Myocyte (in vitro differentiated cells): ENCODE measurements at places on chromosomes 5 and 9.

DNA sequence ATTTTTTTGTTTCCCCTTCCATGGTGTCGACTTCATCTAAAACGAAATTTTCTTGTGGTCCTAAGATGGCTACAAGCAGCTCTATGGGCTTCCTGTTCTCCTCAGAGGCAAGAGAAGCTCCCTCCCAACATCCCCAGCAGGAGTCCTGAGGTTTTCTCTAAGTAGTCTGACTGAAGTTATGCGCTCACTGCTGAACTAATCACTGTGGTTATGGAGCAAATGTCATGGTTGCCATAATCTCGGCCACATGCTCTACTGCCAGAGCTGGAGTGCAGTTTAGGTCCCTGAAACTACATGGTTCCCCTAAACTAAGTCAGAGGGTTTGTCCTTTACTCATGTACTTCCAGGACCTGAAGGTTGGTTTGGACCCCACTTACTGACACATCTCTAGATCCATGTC lies 68.0 kb upstream of the MAMDC2 start:
- DNase-seq = peak; percentile 91

DNA sequence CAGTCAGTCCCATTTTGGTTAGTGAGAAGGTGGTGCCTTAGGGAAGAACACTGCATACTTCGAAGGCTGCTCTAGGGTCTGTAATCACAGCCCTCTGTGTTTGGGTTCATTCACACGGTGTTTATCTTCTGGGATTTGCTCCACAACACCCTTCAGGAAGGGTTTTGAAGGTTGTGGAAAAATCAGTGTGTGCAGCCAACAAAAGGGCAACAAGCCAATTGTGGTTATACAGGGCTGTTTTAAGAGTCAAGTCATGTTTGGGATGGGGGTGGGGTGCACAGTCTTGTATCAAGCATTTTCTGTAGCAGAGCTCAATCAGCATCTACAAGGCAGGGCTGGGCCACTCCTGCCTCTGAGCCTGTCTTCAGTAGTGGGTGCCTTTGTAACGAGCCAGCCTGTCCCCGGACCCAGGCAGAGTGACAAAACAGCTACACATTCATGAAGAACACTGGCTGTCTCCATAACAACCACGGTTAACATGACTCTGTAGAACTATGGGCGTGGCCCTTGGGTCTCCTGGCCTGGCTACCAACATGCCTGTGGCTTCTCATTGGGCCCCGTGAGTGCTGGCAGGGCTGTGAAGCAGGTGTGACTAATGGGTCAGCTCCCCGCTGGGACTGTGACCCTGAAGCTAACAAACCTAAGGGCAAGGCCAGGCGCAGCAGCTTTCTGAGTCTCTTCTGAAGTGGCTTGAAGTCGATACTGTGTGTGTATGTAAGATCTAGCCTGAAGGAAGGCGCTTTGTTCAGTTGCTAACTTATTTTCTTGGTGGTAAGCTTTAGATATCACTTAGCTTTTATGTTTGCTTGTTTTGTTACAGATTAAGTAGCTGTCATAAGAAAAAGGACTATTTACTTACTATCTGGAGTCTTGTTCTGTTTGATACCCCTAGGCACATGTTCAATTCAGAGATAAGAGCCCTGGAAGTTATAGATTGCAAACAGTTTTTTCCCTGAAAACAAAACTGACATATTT lies 27.9 kb upstream of the GOLM1 start:
- peak; percentile 95 for DNase-seq

- DNase-seq = peak; percentile 48
These were observed at the start of gene SEMA5A for GRCh38 chr5:9545992-9546851. Gene SEMA5A (minus strand): TSS chr5:9546075. CDS start chr5:9379946, 166,129 bp downstream.

- DNase-seq = peak; percentile 11
These were observed 6.5 kb downstream of the MCIDAS start for GRCh38 chr5:55220433-55221185.

DNA sequence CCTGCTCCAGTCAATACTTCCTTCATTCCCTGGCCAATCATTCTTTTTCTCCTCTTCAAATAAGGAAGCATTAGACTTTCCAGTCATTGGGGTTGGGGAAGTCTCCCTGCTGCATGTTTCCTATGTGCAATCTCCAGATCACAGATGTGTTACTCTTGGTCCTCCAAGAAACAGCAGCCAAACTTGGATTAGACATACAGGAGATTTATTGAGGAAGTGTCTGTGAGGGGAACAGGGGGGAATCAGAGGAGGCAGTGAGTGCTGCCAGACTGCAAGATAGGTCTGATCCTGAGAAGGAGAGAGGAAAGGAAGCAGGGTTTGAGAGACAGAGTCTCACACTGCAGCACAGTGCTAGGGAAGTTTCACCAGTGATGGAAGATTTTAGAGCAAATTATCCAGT lies 40.6 kb upstream of the SLIT3 start:
- DNase-seq = no peak

GRCh38 chr5:37771731-37772130 lies 68.1 kb downstream of the GDNF start:
- DNase-seq = peak; percentile 99

GRCh38 chr9:128886211-128886891 lies 4.4 kb downstream of the LRRC8A start:
- DNase-seq = no peak

GRCh38 chr5:108636135-108636853 lies 111.4 kb upstream of the FER start:
- no peak for DNase-seq

- no peak for DNase-seq
These were observed 113.4 kb upstream of the GRHPR start for GRCh38 chr9:37309136-37309535.

GRCh38 chr9:9387511-9388115 lies 1225.2 kb downstream of the PTPRD start:
- DNase-seq = no peak

DNA sequence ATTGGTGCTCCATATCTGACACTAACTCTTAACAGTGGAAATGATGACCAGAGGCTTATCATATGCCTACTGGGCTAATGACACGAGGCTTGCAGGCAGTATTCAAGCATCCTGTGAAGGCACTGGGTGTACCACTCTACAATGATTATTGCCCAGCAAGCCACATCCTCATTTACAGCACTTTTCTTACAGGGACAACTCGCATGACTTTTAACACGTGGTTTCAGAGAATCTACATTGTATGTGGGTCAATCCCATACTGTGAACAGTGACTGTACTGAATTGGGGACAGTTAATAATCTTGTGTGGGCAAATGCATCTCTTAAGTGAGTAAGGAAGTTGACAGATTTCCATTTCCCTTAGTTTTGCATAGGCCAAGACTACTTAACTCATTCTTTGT lies 260.0 kb downstream of the TRPM3 start:
- DNase-seq = no peak

GRCh38 chr5:7425830-7426229 lies 29.9 kb downstream of the ADCY2 start:
- DNase-seq = no peak

DNA sequence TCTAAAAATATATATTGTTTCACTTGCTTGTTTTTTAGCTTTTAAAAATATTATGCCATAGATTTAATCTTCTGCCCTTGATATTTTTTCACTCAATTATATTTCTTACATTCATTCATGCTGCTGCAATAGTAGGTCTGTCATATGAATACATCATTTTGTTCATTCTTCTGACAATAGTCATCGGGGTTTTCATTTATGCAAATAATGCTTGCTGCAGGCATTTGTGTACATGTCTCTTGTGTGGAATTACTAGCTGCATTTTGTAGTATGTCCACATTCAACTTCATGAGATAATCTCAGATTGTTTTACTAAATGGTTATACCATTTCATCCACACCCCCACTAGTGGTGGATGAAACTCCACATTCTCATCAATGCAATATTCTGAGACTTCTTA lies 5.3 kb upstream of the PLPP1 start:
- DNase-seq = no peak

- DNase-seq = peak; percentile 40
These were observed 8.2 kb upstream of the EPB41L4B start for GRCh38 chr9:109328978-109329637.

GRCh38 chr9:68970151-68970550 lies 43.8 kb downstream of the PRKACG start:
- no peak for DNase-seq

- peak; percentile 71 for DNase-seq
These were observed 35.0 kb downstream of the IPPK start for GRCh38 chr9:92634712-92635605.

DNA sequence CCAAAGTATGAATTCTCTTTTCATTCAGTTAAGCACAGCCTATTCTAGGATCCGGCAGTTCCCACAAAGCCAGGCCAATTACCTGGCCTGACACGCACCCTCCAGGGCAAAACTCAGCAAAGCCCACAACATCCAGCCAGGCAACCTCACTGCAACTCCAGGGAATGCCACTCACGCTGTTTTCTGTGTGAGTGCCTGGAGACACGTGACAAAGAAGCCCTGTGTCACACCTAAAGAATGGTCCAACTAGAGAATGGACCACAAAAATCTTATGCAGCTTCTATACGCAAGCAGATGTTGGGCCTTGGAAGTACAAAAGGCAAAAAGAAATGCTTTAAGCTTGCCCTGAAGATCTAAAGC lies 20.2 kb downstream of the RETREG1 start:
- peak; percentile 38 for DNase-seq

- DNase-seq = no peak
These were observed 1043.0 kb upstream of the DMAC1 start for GRCh38 chr9:8842402-8843193.

DNA sequence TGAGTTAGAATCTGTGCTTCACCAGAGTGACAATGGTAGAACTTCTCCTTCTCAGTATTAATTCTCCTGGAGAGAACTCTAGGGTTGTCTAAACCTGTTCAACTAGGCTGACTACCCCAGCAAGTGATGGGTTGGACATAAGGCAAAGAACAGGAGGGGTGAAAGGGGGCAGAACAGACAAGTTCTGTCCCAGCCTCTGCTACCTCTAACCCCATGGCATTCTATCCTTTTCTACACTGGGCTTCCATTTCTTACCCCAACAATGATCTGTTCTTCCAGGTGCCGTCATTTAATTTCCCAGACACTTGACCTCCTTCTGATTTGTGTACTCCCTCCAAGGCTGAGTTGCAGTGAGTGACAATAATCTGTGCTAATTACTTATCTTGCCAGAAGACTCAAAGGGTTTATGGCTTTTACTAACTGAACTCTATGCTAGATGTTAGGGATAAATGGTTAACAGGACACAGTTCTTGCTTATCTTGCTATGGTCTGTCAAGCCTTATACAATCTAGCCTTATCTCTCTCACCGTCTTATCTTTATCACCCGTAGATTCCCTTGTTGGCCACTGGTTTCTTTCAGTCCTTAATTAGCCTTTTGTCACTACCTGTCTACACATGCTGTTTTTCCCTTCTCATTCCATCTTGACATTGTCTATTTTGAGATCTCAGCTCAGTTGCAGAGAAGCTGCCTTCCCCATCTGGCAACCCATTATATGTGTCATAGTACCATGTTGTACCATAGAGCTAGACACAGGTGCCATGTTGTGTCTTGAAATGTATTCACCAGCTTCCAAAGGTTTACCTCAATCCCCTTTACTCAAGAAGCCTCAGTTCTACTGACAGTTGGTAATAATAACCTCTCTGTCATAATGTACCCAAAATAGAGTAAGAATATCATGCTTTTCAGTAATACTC lies 10.0 kb upstream of the MATR3 start:
- DNase-seq = no peak

DNA sequence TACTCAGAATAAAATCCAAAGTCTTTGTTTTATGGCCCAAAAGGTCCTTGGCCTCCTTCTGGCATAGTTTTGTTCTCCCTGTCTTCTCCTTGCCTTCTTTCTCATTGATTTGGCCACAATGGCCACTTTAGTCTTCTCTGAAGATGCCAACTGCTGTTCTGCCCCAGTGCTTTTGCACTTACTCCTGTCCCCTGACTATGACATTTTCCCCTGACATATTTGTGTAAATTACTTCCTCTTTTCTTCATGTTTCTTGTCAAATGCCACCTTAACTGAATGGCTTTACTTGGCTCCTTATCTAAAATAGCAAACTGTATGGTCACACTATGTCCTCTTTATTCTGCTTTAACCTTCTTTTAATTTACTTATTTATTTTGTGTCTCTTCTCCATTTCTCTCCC lies 484.7 kb upstream of the ARRDC3 start:
- DNase-seq = no peak

DNA sequence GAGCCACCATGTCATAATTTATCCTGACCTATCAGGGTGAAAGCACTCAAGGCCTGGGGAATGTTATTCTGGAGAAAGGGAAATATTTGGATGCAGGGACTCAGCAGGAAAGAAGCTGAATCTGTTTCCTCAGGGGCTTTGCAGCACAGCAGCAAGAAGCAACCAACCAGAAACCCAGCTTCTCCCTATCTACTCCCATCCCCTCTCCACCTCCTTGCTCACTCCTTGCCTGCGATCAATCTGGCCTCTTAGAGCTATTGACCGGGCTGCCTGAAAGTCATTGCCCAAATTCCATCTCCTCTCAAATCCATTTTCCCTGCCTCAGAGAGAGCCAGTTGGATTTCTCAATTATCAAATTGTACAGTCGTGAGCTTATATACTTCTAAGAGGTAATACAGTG lies 542.0 kb upstream of the TRPC7 start:
- DNase-seq = no peak
